ENCODE measurements at places on chromosomes 16 and 17.

DNA sequence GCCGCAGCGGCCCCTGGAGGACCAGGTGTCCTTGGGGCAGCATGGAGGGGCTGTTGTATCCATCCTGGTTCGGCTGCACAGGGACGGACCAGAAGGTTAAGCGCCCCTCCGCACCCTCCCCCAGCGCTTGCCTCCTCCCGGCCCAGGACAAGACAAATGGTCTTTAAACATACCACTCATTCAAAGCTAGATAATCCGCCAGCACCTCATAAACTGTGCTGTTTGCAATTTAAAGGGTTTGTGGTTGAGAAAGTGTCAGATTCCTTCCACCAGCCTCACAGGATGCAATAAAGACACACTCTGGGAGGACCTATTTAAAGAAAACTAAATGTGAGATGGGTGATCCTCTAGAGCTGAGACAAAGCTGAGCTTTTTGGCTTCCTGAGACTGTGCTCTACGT is 426.2 kb upstream of the EEF2KMT start:
- DNase-seq = no peak

DNA sequence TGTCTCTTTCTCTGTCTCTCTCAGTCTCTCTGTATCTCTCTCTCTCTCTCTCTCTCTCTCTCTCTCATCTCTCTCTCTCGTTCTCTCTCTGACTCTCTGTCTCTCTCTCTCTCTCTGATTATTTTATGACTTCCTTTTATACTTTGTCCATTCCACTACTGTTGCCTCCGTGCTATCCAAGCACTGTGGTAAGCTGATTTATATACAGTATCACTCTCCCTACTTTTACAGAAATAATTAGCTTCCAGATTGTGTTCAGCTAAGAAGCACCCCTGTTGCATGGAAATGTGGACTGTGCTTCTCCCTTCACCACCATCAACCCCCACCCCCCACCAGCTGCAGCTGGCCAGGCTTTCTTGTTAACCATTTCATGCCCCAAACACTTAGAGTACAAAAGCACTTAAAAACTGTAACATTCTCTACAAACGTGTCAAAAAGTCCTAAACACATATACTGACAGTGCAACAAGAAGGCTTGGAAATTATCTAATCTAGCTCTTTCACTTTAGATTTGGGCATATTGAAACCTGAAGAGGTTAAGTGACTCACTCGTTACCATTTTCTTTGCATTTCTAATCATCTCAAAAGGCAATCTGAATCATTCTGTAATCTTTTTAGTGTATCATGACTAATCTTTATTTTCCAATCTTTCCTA is 11.6 kb upstream of the TMEM100 start:
- no peak for DNase-seq

DNA sequence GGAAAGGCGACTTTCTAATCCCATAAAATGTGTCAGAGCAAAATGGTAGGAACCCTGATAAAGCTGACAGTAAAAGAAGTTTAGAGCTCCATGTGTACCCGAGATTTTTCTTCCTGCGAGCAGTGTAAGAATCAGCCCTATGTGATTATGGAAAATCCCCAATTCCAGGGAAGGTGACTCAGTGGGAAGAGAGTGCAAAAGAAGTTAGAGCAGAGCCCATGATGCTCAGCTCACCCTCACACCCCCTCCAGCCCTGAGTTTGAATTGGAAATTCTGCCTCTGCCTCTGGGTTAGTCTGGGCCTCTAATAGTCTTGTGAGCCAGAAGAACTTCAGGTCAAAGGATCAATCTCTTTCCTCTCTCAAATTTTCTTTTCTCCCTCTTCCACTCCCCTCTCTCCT is 12.5 kb downstream of the C17orf78 start:
- no peak for DNase-seq

DNA sequence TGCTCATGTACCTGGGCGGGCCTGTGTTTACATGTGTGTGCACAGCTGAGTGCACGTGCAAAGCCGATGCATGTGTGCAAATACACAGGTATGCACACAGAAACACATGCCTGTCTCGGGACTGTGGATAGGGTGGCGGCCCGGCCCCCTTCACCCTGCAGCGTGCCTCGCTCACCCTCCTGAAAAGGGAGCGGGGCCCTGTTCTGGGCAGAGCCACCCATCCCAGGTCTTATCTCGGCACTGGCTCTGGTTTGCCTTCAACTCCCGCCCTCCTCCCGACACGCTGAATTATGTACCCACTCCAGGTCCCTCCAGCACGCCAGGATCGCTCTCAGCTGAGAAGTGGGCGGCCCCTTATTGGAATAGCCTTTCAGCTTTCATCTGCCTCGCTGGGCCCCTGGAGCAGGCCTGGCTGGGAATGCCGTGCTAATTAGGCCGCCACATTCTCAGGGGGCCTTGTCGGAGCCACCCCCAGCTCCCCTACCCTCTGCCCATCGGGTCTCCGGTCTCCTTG is 77.8 kb downstream of the RTN4RL1 start:
- no peak for DNase-seq

GRCh38 chr17:3553419-3554401 is 3.9 kb downstream of the TRPV3 start:
- no peak for DNase-seq

DNA sequence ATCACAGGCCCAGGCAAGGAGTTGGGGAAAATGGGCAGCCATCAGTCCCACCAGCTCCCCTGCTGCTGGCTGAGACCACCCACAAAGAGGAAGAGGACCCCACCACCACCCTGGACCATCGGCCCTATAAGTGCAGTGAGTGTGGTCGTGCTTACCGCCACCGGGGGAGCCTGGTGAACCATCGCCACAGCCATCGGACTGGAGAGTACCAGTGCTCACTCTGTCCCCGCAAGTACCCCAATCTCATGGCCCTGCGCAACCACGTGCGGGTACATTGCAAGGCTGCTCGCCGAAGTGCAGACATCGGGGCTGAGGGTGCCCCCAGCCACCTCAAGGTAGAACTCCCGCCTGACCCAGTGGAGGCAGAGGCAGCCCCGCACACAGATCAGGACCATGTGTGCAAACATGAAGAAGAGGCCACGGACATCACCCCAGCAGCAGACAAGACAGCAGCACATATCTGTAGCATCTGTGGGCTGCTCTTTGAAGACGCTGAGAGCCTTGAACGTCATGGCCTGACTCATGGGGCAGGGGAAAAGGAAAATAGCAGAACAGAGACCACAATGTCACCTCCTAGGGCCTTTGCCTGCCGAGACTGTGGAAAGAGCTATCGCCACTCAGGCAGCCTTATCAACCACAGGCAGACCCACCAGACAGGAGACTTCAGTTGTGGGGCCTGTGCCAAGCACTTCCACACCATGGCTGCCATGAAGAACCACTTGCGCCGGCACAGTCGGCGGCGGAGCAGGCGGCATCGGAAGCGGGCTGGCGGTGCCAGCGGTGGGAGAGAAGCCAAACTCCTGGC is 3.6 kb downstream of the ZNF646 start:
- no peak for DNase-seq

- no peak for DNase-seq
Observed at GRCh38 chr17:57895382-57896060, 45.7 kb upstream of the MRPS23 start.

- DNase-seq = peak; percentile 67
Observed at GRCh38 chr17:81517339-81518112, 4.9 kb upstream of the ACTG1 start.

- peak; percentile 28 for DNase-seq
Observed at GRCh38 chr17:80899402-80900268, 92.0 kb upstream of the CHMP6 start.

DNA sequence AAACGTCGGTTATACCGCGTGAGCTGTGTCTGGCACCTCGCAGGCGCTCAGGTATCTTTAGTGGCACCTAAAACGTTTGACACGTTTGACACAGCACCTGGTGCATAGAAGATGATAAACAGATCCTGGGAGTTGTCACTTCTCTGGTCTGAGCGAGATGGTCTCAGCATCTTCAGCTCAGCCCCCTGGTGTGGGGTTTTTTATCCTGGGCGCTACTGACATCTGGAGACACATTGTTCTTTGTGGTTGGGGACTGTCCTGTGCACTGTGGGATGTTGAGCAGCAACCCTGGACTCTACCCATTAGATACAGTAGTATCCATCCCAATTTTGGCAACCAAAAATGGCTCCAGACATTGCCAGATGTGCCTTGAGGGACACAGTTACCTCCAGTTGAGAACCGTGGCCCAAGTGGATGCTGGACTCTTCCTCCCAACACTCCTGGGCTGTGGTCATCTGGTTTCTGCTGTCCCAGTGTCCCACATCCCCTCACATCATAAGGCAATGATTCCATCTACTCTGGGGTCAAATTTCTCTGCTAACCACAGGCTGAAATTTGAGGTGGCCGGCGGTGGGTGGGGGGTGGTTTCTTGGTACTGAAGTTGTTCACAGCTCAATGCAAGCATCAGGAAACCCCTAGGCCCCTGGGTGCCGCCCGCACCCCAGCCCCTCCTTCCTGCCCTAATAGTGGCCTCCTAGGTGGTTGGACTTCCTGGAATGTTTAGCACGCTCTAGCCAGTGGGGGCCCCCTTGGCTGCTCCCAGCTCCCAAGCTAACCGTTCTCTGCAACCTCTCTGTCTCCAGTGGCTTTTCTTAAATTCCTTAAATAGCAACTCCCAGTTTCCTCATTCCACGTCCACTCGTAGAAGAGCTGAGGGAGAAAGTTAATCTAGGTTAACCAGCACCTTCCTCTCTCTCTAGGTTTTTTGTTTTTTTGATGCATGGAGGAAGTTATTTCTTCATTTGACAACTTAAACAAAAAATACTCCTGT is 124.8 kb downstream of the ABCC1 start:
- peak; percentile 11 for DNase-seq

Data from transverse colon (tissue), 4 donors.